ENCODE measurements at places on chromosomes 3 and 15. TPM values are rescaled to one million over a fixed set of nuclear protein-coding genes. Genes with fewer than 3 reads are reported as not detected.

- DNase-seq, result no peak
These were observed 74.4 kb upstream of the CHRNB4 start for GRCh38 chr15:78715434-78715833.

CCR8 gene
- total RNA-seq, result not detected

- no peak for DNase-seq
These were observed 29.9 kb upstream of the RAB11A start for GRCh38 chr15:65839354-65839901.

GRCh38 chr3:123042413-123042812, 14.8 kb upstream of the SEMA5B start:
- DNase-seq, result no peak

NLGN1 gene
- not detected for total RNA-seq

DNA sequence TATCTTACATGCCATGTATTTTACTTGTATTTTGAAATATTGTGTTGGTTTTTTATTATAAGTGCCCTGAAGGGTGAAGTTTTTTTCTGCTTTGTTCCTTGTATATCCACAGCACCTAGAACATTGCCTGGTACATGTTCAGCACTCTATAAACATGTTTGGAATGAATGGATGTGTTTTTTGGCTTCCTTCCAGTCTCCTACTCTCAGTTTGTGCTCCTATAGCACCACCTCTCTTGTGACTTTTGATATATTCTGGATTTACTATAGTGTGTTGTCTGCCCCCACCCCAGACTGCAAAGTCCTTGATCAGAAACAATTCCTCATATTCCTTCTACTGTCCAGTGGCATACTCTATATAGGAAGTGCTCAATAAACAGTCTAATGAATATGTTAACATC, 60.6 kb downstream of the PLCL2 start:
- no peak for DNase-seq

- no peak for DNase-seq
These were observed 796.8 kb downstream of the AGBL1 start for GRCh38 chr15:86876387-86876944.

DNA sequence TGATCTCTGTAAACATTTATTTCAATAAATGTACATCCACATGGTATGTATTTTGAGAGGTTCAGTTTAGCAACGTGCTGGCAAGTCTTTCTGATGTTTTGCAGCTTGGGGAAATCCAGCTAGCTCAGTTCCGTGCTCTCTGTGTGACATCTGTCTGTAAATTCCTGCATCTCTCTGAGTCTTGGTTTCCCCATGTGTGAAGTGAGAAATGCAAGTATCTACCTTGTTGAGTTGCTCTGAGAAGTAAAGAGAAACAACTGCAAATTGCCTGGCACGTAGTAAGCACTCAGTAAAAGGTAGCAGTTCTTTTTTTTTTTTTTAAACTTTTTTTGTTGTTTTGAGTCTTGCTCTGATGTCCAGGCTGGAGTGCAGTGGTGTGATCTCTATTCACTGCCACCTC, 30.2 kb upstream of the MORF4L1 start:
- DNase-seq, result no peak

GRCh38 chr15:61195116-61196002, 33.7 kb downstream of the RORA start:
- DNase-seq, result peak; percentile 14

NEK4 gene
- 38.4 TPM for total RNA-seq

ZKSCAN7 gene
- 8.0 TPM for total RNA-seq

ROPN1 gene
- not detected for total RNA-seq

DNA sequence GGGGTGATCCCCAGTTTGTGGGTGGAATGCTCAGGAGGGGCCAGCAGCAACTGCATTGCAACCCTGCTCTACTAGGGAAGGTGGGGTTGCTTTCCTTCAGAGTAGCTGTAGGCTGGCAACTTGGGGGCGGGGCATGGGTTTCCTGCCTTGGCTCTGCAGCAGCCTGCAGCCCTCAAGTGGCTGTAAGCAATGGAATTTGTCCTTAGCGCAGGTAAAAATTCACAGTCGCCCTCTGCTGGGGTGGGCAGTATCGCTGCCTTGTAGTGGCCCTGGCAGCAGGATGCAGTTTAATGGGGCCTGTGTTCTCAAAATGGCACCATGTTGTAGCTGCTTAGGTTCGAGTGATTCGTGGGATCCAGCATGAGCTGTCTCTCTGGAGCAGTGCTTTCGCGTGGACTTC, 29.8 kb downstream of the STT3B start:
- DNase-seq, result no peak

DNA sequence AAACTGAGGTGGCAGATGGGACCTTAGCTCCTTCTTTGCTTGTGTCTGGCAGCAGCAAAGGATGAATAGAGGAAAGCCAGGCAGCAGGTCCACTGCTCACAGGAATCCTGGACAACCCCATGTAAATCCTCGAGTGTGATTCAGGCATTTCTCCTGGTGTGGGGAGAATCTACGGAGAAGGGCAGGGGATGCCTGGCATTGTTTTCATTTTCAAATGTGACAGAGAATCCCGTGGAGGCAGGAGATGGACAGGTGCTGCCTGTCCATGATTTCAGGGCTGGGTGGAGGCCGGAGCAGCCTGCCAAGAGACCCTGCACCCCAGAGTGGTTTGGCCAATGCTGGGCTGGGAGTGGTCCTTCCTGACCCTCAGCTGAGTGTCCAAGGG, 1.7 kb downstream of the HRH1 start:
- no peak for DNase-seq

DNA sequence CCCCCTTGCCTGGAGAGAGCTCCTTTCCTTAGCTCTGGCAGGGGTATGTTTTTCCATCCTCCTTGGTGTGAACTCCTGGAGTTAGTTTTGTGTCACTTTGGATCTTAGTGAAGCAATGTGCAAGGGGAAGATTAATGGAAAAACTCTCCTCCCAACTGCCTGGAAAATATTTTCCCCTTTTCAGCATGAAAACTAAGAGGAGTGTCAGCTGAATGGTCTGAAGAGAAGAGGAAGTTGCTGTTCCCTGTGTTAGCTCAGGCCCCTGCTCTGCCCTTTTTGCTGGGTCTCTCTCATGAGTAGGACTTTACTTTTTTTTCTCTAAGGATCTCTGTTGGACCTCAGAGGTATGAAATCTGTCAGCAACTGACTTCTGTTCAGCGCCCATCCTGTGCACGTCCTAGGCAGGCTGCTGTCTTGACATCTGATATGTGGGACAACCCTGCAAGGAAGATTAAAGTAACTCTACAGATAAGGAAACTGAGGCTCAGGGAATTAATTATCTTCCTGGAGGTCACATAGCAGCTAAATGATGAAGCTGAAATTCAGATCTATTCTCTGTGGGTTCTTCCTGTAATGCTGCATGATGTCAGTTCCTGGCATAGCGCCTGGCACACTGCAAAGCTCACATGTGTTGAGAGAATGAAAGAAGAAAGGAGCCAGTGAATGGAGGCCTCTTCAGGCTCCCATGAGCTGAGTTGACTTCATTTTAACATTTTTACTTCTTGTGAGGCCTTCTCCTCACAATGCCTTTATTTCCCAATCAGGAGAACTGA, 109.7 kb upstream of the GALNT15 start:
- no peak for DNase-seq

DNA sequence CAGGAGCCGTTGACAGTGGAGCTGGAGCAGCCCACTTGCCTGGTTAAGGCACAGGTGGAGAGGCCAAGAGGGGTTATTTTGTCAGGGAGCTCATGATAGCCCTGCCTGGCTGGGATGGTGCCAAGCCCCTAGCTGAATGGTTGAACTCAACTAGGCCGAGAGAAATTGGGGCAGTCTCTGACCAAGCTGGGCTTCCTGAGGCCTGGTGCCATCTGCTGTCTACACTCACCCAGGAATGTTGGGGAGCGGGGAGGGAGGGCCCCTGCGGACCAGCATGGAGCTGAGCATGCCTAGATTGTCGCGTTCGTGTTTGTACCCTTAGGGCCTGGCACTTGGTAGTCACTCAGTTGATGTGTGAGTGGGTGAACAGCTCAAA, 1.2 kb downstream of the BRPF1 start:
- DNase-seq, result no peak

- DNase-seq, result no peak
These were observed 172.7 kb downstream of the ZBTB20 start for GRCh38 chr3:114974387-114974786.

DNA sequence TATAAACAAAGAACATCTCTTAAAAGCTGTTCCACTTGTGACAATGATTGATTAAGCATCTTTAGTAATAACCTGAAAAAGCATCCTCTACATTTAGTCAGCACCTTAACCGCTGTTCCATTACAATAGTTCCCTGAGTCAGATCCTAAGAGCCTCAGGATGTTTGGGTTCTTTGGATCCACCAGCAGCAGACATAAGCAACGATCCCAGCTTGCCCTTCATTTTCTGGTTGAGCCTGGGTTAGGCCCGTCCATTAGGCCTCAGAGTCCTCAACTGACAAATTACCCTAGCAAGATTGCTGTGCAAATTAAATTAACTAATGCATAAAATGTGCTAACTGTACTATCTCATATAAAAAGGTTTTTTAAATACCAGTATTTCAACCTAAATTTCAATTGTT, 42.3 kb upstream of the ROBO1 start:
- no peak for DNase-seq

All from B cell (primary cell).